Smooth muscle cell of trachea (primary cell): ENCODE measurements at places on chromosomes 6 and 20. TPM values are rescaled to one million over a fixed set of nuclear protein-coding genes. Genes with fewer than 3 reads are reported as not detected.

DDO gene
- 0.29 and 0.66 TPM in 2 replicates for total RNA-seq

LST1 gene
- not detected in 2 replicates for total RNA-seq

CAGE1 gene
- 0.17 TPM in 1 of 2 replicates, not detected in the other for total RNA-seq

TMEM181 gene
- total RNA-seq, result 30.1 and 37.5 TPM in 2 replicates

TRIM31 gene
- not detected in 2 replicates for total RNA-seq

MED20 gene
- 31.4 and 33.1 TPM in 2 replicates for total RNA-seq

COL10A1 gene
- 5.2 and 9.9 TPM in 2 replicates for total RNA-seq

GSTA4 gene
- 68.5 and 78.2 TPM in 2 replicates for total RNA-seq

NOX3 gene
- total RNA-seq, result not detected in 2 replicates

ATP6V1G2 gene
- 5.5 and 5.7 TPM in 2 replicates for total RNA-seq

FOXP4 gene
- 1.3 and 3.3 TPM in 2 replicates for total RNA-seq

ULBP1 gene
- 0.44 and 0.50 TPM in 2 replicates for total RNA-seq

RAB44 gene
- total RNA-seq, result under 0.01 TPM in 2 replicates

RUNX2 gene
- 2.2 and 4.5 TPM in 2 replicates for total RNA-seq

CCN6 gene
- total RNA-seq, result not detected in 2 replicates

NRSN1 gene
- total RNA-seq, result not detected in 2 replicates

SMPDL3A gene
- total RNA-seq, result 18.0 and 47.1 TPM in 2 replicates

DEFB112 gene
- total RNA-seq, result not detected in 2 replicates

SPTLC3 gene
- 5.8 and 9.6 TPM in 2 replicates for total RNA-seq

FGD2 gene
- total RNA-seq, result not detected in 2 replicates

GGTLC1 gene
- total RNA-seq, result not detected in 2 replicates

GCLC gene
- total RNA-seq, result 20.7 and 24.1 TPM in 2 replicates

C20orf202 gene
- under 0.01 TPM in 2 replicates for total RNA-seq

MUC22 gene
- total RNA-seq, result under 0.01 TPM in 1 of 2 replicates, not detected in the other

PAK5 gene
- total RNA-seq, result under 0.01 TPM in 1 of 2 replicates, not detected in the other

DUSP15 gene
- total RNA-seq, result 0.33 TPM in 1 of 2 replicates, not detected in the other

SMLR1 gene
- total RNA-seq, result not detected in 2 replicates

LINC00237 gene
- not detected in 2 replicates for total RNA-seq

CCR6 gene
- total RNA-seq, result not detected in 2 replicates

FERMT1 gene
- 8.1 and 9.1 TPM in 2 replicates for total RNA-seq

SLC17A2 gene
- total RNA-seq, result not detected in 2 replicates

CDSN gene
- not detected in 2 replicates for total RNA-seq

CRISP1 gene
- not detected in 2 replicates for total RNA-seq

HLA-DPB1 gene
- total RNA-seq, result 1.8 and 10.0 TPM in 2 replicates

CENPW gene
- 2.3 and 28.2 TPM in 2 replicates for total RNA-seq

WFDC5 gene
- not detected in 2 replicates for total RNA-seq

SPATA25 gene
- 1.5 and 3.5 TPM in 2 replicates for total RNA-seq

BPIFB4 gene
- total RNA-seq, result not detected in 2 replicates

CRYBG1 gene
- total RNA-seq, result 12.6 and 15.6 TPM in 2 replicates

GOPC gene
- 32.4 and 39.2 TPM in 2 replicates for total RNA-seq

FAM50B gene
- total RNA-seq, result 9.2 and 11.9 TPM in 2 replicates

TNNC2 gene
- 1.0 and 2.2 TPM in 2 replicates for total RNA-seq

CALHM6 gene
- total RNA-seq, result 0.33 and 0.44 TPM in 2 replicates

FKBP1C gene
- total RNA-seq, result 0.17 and 0.87 TPM in 2 replicates

PGC gene
- not detected in 2 replicates for total RNA-seq

SESN1 gene
- total RNA-seq, result 26.6 and 43.0 TPM in 2 replicates

GUCA1A gene
- 0.15 and 0.33 TPM in 2 replicates for total RNA-seq

ARMC2 gene
- 2.2 and 3.1 TPM in 2 replicates for total RNA-seq

PLCB4 gene
- 9.3 and 12.2 TPM in 2 replicates for total RNA-seq

HLA-DMA gene
- 4.7 and 14.1 TPM in 2 replicates for total RNA-seq
